ENCODE measurements at places on chromosomes 7 and 10. TPM values are rescaled to one million over a fixed set of nuclear protein-coding genes. Genes with fewer than 3 reads are reported as not detected.

GRCh38 chr10:97771055-97771891, 526 bp downstream of the SFRP5 start:
- DNase-seq = peak; percentile 40

DNA sequence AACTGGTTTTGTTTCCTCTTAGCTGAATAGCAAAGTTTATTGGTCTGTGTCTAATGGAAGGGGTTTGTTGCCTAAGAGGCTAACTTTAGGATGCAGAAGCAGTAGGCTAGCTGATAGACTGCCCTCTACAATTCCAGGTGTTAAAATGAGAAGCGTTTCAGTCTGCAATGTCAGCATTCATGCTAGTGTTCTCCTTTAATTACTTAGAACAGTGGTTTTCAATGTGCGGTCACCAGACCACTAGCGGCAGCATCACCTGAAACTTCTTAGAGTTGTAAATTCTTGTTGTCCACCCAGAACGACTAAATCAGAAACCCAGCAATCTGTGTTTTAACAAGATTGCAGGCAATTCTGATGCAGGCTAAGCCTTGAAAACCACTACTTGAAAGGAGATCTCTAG, 392.9 kb downstream of the IPMK start:
- DNase-seq = no peak

DNA sequence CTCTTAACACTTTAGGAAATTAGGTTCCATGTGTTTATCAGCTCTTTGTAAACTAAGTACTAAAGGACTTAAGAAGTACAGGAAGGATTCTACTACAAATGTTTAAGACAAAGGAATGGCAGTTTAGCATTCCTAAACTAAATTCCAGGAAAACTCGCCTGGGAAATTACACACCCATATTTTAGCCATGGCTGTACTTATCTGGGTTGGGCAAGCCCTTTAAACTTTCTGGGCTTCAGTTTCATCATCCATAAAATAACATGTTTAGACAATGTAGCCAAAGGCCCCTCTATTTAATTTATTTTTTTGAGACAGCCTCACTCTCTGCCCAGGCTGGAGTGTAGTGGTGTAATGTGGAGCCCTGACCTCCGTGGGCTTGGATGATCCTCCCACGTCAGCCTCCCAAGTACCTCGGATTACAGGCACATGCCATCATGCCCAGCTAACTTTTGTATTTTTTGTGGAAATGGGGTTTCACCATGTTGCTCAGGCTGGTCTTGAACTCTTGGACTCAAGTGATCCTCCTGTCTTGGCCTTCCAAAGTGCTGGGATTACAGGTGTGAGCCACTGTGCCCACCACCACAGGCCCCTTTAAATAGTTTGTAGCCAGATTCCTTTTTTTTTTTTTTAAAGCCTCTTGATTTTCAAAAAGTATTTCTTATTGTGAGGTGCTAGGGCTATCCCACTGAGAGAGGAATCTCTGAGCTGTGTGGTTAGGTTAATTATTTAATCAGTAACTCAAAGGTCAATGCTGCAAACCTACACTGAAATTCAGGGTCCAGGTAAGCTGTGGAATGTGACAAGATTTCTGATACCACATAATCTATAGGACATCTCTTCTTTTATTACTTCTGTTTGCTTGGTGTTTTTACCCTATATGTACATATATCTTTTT, 32.1 kb downstream of the TMEM60 start:
- no peak for DNase-seq

GRCh38 chr7:1725199-1725690, 55.2 kb downstream of the ELFN1 start:
- DNase-seq = peak; percentile 50

DNA sequence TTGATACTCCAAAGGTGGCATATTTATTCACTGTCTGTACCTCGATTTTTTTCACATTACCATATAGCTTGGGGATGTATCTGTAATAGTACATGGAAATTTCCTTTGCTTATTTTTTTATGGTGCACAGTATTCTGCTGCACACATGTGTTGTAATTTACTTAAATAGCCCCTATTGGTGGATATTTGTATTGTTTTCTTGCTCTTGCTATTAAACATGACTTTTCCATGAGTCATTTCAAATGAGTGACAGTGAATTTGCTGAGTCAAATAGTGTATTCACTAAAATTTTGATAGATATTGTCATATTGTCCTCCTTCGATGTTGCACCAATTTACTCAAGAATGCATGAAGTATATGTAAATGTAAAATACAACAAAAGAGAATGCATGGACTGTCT, 122.7 kb upstream of the STEAP4 start:
- DNase-seq = no peak

DNA sequence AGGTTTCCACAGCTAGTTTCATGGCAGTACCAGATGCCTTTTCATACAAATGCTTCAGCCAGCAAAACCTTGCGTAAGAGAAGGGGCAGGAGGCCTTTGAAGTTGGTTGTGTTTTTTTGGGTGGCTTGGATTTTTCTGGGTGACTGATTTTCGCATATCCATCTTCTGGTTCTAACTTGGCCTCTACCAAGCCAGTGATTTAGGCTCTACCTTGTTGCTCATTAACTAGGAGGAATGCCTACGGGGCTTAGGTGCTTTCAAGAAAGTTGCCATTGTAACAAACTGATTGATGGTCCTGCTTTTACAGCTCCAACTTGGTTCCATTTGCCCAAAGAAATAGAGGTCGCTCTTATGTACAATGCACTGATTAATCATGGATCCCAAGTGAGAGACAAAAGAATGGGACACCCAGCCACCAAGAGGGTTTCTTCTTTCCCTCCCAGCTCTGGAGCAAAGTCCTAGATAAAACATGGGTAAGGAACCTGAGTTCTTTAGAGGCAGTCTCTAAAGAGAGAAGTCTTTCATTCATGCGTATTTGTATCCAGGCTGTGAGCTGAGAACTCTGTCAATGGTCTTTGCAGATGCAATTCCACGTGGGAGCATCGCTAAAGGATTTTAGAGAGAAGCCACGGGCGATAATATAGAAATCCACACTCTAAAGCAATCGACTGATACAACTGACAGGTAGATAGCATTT, 92.1 kb upstream of the FGFR2 start:
- DNase-seq = no peak

DNA sequence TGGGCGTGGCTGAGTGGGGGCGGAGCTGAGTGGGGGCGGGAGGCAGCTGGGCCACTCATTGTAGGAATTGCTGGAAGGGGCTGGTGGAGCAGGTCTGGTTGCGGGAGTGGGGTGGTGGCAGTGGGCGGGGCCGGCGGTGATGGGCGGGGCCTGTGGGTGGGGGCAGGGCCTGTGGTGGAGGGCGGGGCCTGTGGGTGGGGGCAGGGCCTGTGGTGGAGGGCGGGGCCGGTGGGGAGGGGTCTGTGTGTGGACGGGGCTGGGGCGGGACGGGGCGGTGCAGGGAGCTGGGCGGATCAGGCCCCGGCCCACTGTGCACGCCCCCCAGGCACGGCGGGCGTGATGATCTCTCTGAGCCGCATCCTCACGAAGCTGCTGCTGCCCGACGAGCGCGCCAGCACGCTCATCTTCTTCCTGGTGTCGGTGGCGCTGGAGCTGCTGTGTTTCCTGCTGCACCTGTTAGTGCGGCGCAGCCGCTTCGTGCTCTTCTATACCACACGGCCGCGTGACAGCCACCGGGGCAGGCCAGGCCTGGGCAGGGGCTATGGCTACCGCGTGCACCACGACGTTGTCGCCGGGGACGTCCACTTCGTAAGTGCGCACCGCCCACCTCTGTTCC, 14.0 kb downstream of the SLC29A4 start:
- no peak for DNase-seq

- no peak for DNase-seq
Measured at GRCh38 chr10:24349379-24350001, 140.6 kb downstream of the KIAA1217 start.

DNA sequence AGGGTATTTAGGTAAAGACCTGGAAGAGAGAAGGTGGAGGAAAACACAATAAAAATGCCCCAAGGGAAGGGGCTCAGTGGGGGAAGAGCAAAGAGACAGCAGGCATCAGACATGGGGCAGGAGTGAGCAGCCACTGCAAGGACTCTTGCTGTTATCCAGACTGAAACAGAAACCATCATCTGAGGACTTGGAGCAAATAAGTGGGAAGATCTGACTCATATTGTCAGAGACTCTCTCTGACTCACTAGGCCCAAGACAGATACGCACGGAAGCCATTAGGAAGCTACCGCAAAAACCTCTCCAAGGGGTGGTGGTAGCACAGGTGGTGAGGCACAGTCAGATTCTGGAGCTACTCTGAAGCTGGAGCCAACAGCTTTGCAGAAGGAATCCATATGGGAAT, 110.7 kb downstream of the RNF32 start:
- no peak for DNase-seq

DNA sequence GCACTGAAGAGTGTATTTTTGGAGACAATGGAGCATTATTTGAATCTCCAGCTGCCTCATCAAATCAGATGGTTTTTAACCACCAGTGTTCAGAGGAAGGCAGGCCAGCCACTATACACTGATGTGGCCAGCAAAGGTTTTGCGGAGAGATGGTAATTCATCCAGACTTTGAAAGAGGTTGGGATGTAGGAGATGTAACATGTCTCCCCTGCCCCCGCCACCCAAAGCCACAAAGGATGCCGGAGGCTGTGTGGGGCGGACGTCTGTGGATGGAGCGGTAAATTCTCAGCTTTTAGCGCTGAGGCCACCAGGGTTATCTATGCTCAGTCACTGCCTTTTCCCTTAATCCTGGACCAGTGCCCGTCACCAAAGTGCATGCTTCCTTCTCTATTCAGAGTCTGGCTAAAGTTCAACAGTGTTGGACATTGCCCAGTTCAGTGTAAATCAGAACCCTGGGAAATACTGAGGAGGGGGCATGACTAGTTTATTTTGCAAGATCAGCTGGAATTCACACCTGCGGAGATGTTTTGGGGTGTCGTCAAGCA, 3.7 kb upstream of the TRIP6 start:
- peak; percentile 31 for DNase-seq

DNA sequence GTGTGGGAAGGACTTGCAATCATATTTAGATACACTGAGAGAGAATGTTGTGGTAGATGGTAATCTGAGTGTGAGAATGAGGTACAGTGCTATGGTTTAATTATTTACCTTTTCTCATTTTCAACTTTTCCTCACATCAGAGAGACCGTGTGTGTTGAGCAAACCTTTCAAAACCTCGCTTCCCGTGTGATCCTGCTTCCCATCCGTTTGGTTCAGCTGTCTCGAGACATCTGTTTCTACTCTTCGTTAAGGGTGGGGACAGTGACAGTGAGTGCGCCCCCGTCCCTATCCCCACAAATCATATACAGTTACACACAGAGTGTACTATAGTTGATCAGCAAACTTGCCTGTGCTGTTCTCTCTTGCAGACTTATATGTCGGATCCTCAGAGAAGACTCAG, 33.0 kb upstream of the NOBOX start:
- no peak for DNase-seq

- DNase-seq = no peak
Measured at GRCh38 chr10:6578795-6579182, 1.3 kb downstream of the PRKCQ start.

- DNase-seq = no peak
Measured at GRCh38 chr10:107371801-107372200, 207.3 kb upstream of the SORCS1 start.

GRCh38 chr7:94556028-94556427, 46.4 kb downstream of the CASD1 start:
- DNase-seq = no peak

DNA sequence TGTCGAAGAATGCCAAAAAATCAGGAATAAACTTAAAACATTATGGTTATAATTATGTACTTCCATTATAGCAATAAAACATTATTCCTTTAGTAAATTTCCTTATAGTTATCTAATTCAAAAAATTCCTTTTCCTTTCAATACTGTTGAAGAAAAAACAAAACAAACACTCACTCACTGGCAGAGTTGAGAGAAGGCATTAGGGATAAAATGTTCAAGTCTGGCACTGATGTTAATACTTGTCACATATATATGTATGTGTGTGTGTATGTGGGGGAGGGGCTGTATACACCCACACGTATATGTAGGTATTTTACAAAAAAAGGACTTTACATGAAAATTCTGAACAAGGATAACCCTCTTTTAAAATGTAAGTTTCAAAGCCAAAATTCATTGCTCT, 150.2 kb upstream of the MEOX2 start:
- no peak for DNase-seq

DNA sequence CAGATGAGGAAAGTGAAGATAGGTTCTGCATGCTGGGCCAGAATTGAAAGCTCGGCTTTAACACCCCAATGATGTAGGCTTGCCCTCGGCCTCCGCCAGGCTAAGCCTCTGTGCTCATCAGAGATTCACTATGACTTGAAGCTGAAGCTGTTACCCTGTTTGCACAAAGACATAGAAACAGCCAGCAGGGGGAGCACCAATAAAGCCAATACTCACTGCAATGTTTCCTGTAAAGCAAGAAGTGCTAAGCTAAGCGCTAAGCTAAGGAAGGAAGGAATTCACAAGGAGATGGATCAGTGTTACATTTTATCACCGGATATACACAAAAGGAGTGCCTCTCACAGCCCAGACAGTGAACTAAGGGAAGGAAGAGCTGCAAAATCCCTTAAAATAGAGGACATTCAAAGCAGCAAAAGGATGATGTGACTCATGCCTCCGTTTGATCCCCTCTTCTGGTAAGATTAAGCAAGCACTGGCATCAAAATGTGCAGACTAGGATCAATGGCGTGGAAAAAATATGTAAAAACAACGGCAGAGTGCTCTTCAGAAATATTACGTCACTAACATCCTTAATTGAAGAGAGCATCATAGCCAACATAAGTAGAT, 153.8 kb downstream of the COBL start:
- peak; percentile 86 for DNase-seq

DNA sequence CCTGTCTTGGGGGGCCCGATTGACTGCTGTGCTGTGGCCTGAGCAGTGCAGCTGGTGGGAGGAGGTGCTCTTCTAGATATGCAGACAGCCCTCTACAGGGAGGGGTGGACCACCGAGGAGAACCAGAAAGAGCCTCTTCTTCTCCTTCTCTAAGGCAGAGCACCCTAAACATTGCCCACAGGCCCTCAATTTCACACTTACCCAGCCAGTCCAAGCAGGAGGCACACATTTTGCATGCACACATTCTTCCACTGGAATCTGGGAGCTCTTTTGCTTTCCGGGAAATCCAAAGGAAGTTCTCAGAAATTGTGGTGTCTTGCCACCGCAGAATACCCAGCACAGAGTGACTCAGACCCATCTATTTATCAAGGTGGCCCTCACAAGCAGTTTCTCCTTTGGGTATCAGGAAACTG, 45.8 kb downstream of the EEPD1 start:
- no peak for DNase-seq

DNA sequence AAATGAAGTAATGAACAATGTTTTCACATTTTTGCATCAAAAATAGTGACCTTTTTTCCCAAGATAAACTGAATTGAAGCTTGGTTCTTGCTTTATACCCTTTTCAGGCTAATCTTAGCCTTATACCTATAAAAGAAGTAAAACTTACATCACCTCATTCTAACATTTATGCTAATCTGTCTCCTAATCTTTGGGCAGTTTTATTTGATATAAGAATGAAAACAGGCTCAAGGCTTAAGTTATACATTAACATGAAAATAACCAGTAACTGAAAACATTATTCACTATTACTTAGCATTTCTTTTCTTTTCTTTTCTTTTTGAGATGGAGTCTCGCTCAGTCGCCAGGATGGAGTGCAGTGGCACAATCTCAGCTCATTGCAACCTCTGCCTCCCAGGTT, 113.1 kb downstream of the HIBADH start:
- no peak for DNase-seq

The TYW1B gene
- 5.7 TPM for total RNA-seq

The SLC16A12 gene
- 17.3 TPM for total RNA-seq

The LRRD1 gene
- total RNA-seq = not detected

The GSTO2 gene
- 17.9 TPM for total RNA-seq

The MCM7 gene
- 38.4 TPM for total RNA-seq

The VPS37D gene
- 2.9 TPM for total RNA-seq

The IFIT1B gene
- total RNA-seq = not detected

The HOXA5 gene
- total RNA-seq = 0.76 TPM

The FGL2 gene
- total RNA-seq = 2.0 TPM

The FGFR2 gene
- 26.6 TPM for total RNA-seq

The SEMA3E gene
- 0.35 TPM for total RNA-seq

The GPR158 gene
- 0.37 TPM for total RNA-seq
